ENCODE measurements at places on chromosomes 2 and 18. TPM values are rescaled to one million over a fixed set of nuclear protein-coding genes. Genes with fewer than 3 reads are reported as not detected.
A peak's percentile ranks its signal among the peaks of the same experiment; 100 is the strongest.

The ABCB11 gene
- 0.33 TPM for total RNA-seq

The NDC80 gene
- not detected for total RNA-seq

The NPPC gene
- total RNA-seq: 1.3 TPM

GRCh38 chr18:24014986-24015638 lies 558 bp downstream of the TTC39C start:
- H3K36me3 ChIP-seq: no peaks in the 10 kb centered on the region
- H3K27ac ChIP-seq: peak overlapping the region; percentile 88
- DNase-seq: peak; percentile 50
- peak overlapping the region; percentile 80 for H3K4me3 ChIP-seq
- H3K4me1 ChIP-seq: peaks cover 28% of the 10 kb centered on the region

- H3K27me3 ChIP-seq: no peaks in the 10 kb centered on the region
- no peaks in the 10 kb centered on the region for H3K36me3 ChIP-seq
- no peak for DNase-seq
- H3K4me3 ChIP-seq: no peak overlapping the region
These were observed 162.2 kb downstream of the SLC39A10 start for GRCh38 chr2:195819276-195819675.

The VIT gene
- total RNA-seq: 0.99 TPM

- no peaks in the 10 kb centered on the region for H3K36me3 ChIP-seq
- no peak for DNase-seq
- no peak overlapping the region for H3K27ac ChIP-seq
- H3K4me1 ChIP-seq: no peaks in the 10 kb centered on the region
These were observed 235.5 kb downstream of the THSD7B start for GRCh38 chr2:137000811-137001210.

The MYCN gene
- not detected for total RNA-seq

GRCh38 chr2:217125014-217125413 lies 265.1 kb upstream of the TNP1 start:
- H3K27me3 ChIP-seq: no peaks in the 10 kb centered on the region
- DNase-seq: no peak
- H3K4me3 ChIP-seq: no peak overlapping the region
- no peaks in the 10 kb centered on the region for H3K36me3 ChIP-seq
- H3K27ac ChIP-seq: no peak overlapping the region

DNA sequence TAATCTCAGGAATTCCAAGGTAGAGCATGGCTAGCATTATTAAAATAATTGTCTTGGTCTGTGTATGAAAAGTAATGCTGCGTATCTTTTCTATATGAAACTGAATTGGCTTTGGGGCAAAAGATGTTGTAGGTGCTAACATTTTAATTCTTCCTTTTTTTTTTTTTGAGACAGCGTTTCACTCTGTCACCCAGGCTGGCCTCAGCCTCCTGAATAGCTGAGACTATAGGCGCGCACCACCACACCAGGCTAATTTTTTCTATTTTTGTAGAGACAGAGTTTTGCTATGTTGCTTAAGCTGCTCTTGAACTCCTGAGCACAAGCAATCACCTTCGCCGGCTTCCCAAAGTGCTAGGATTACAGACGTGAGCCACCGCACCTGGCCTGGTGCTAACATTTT lies 172.6 kb upstream of the STON1 start:
- H3K4me1 ChIP-seq: peaks cover 31% of the 10 kb centered on the region
- H3K4me3 ChIP-seq: no peak overlapping the region
- DNase-seq: no peak
- H3K27me3 ChIP-seq: no peaks in the 10 kb centered on the region
- peaks cover 1% of the 10 kb centered on the region for H3K36me3 ChIP-seq
- no peak overlapping the region for H3K27ac ChIP-seq

DNA sequence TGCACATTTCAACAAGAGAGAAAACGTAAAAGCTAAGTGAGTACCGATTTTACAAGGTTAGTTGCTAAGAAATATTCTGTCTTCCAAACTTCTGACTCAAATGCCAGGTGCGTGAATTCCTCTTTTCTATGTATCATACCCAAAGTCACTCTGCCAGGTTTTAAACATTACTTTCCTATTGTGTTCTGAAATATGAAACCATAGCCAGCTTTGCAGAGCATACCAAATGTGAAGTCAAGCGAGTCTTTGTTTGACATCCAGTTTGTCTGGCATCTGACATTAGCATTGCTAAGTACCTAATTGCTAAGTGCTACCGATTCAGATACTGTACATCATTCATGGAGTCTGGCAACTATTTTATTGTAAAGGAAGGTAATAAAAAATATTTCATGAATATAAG lies 321.9 kb upstream of the GALNT5 start:
- H3K4me3 ChIP-seq: no peak overlapping the region
- no peak for DNase-seq
- no peaks in the 10 kb centered on the region for H3K36me3 ChIP-seq
- no peaks in the 10 kb centered on the region for H3K27me3 ChIP-seq

DNA sequence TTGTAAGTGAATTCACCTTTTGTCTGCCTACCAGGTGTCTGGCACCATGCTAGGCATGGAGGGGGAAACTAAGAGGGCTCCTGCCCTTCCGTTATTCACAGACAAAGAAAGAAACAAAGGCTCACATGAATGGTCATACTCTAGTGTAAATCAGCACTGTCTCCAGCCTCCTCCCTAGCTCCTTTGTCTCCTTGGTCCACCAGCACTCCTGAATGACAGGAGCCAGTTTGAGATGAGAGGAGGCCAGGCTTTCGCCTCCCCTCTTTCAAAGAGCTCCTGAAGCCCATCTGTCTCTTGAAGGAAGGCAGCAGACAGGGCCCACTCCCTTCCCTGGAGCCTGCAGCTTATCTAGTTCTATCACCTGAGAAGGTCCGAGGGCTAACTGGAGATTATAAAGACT lies 18.7 kb downstream of the SATB2 start:
- no peak for DNase-seq
- H3K4me3 ChIP-seq: no peak overlapping the region
- no peaks in the 10 kb centered on the region for H3K4me1 ChIP-seq
- no peak overlapping the region for H3K27ac ChIP-seq
- no peaks in the 10 kb centered on the region for H3K27me3 ChIP-seq
- no peaks in the 10 kb centered on the region for H3K36me3 ChIP-seq

The SKA1 gene
- 0.52 TPM for total RNA-seq

GRCh38 chr2:237616734-237617586 lies 10.4 kb upstream of the LRRFIP1 start:
- no peak overlapping the region for H3K4me3 ChIP-seq
- H3K27ac ChIP-seq: peak overlapping the region; percentile 21

DNA sequence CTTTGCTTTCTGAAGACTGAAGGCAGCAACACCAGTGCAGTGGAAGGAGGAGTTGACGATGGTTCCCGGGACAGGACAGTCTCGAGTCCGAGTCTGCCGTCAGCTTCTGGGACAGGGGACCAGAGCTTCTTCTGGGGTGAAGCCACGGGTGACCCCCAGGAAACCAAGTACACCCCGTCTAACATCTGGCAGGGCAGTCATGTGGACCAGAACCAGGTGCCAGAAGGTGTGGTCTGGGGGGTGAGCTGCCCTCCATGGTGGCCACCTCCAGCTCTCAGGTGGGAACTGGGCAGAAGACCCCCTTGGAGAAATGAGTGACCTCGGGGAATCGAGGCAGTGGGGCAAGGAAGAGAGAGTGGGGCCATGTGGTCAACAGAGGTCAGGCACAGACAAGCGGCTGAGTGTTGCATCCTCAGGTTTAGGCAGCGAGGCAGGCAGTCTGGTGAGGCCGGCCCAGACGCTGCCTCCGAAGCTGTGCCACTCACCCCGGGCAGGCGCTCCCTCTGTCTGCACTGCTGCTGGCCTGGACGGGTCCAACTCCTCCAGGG lies 204.3 kb downstream of the HDAC4 start:
- H3K36me3 ChIP-seq: no peaks in the 10 kb centered on the region
- H3K27me3 ChIP-seq: no peaks in the 10 kb centered on the region
- H3K27ac ChIP-seq: no peak overlapping the region
- H3K4me3 ChIP-seq: no peak overlapping the region

DNA sequence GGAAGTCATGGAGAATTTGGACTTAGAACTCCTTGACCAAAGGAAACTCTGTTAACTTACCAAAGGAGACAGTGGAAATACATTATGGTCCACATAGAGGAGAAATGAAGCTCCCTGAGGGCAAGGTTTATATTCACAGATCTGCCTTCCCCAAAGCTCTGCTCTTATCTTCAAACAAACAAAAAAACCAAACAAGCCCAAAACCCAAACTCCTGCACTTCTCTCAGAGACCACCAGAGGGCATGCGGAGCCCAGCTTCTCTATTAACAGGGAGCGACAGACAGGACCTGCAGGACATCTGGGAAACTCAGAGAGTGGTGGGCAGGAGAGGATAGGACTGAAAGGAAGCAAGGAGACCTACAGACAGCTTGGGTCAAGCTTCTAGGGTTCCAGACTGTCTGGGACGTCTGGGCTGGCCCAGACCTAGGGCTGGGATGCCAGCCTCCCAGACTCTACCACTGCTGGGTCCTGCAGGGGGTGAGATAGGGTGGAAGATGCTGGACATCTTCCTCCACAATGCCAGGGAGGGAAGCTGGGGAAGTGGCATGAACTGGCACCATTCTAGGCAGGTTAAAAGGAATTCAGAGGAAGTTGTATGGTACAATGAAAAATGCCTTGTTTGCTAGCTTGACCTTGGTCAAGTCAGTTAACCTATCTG lies 4.0 kb upstream of the WNT10A start:
- peak; percentile 77 for DNase-seq
- H3K27ac ChIP-seq: no peak overlapping the region
- H3K4me3 ChIP-seq: no peak overlapping the region
- no peaks in the 10 kb centered on the region for H3K27me3 ChIP-seq

The GRP gene
- total RNA-seq: not detected

- no peaks in the 10 kb centered on the region for H3K27me3 ChIP-seq
- H3K4me3 ChIP-seq: no peak overlapping the region
- H3K4me1 ChIP-seq: no peaks in the 10 kb centered on the region
- DNase-seq: no peak
These were observed 134.2 kb downstream of the CALCRL start for GRCh38 chr2:187313831-187314230.

GRCh38 chr2:158172719-158173118 lies 71.0 kb downstream of the UPP2 start:
- H3K4me1 ChIP-seq: no peaks in the 10 kb centered on the region
- H3K27me3 ChIP-seq: no peaks in the 10 kb centered on the region
- H3K36me3 ChIP-seq: no peaks in the 10 kb centered on the region
- no peak for DNase-seq

GRCh38 chr2:28164280-28164801 lies 228.3 kb upstream of the FOSL2 start:
- no peaks in the 10 kb centered on the region for H3K27me3 ChIP-seq
- peak; percentile 18 for DNase-seq
- no peaks in the 10 kb centered on the region for H3K36me3 ChIP-seq
- H3K27ac ChIP-seq: no peak overlapping the region

DNA sequence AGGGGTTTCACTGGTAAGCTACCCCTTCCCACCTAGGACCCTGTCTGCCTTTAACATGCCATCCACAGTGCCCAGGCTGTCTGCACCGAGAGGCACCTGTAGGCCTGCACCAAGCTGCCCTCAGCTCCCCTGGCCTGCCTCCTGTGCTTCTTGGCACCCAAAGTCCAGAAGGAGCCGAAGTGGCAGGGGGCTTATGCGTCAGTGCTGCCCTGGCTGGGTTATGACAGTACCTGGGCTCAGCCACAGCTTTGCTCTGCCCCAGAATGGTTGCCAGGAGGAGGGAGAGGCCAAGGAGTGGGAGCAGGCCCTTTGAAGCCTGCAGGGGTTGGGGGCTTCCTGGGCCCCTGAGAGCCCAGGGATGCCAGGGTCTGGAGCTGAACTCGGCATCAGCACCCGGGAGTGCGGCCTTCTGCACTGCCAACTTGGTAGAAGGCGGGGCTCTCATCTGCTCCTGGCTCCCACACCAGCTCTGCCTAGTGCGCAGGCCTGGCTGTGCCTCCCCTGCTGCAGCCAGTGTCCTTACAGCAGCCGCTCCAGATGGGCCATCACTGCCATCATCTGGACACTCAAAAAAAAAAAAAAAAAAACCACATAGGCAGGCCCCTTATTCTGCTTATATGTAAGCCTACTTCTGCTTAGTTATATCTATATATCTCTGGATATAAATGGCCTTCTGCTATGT lies 155.4 kb downstream of the THSD7B start:
- no peaks in the 10 kb centered on the region for H3K27me3 ChIP-seq
- H3K27ac ChIP-seq: no peak overlapping the region
- H3K4me1 ChIP-seq: no peaks in the 10 kb centered on the region
- H3K36me3 ChIP-seq: no peaks in the 10 kb centered on the region

The SRD5A2 gene
- total RNA-seq: 0.26 TPM

The CLEC4F gene
- total RNA-seq: not detected

GRCh38 chr2:74895001-74895400 lies 61.1 kb downstream of the HK2 start:
- no peaks in the 10 kb centered on the region for H3K4me1 ChIP-seq
- H3K27me3 ChIP-seq: no peaks in the 10 kb centered on the region
- H3K36me3 ChIP-seq: peaks cover 5% of the 10 kb centered on the region
- no peak for DNase-seq

GRCh38 chr2:187576906-187577305 lies 22.7 kb upstream of the TFPI start:
- H3K36me3 ChIP-seq: no peaks in the 10 kb centered on the region
- no peak for DNase-seq
- no peaks in the 10 kb centered on the region for H3K27me3 ChIP-seq

The EVX2 gene
- total RNA-seq: not detected

The OLA1 gene
- 17.8 TPM for total RNA-seq

DNA sequence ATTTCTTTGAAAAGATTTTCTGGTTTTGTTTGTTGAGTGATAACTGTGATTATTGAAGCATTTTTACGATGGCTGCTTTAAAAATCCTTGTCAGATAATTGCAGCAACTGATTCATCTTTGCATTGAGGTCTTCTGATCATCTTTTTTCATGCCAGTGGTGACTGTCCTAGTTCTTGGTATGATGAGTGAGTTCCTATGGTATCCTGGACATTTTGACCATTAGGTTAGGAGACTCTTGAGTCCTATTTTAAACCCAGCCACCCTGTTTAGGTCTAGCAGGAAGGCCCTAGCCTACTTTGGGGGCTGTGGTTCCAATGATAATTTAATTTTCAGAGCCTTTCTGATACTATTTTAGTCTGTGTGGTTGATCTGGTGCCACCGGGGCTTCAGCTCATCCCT lies 72.7 kb upstream of the REV1 start:
- no peak overlapping the region for H3K4me3 ChIP-seq
- DNase-seq: no peak
- no peaks in the 10 kb centered on the region for H3K27me3 ChIP-seq
- no peaks in the 10 kb centered on the region for H3K36me3 ChIP-seq
- H3K27ac ChIP-seq: no peak overlapping the region
- H3K4me1 ChIP-seq: no peaks in the 10 kb centered on the region

- DNase-seq: peak; percentile 90
- no peak overlapping the region for H3K4me3 ChIP-seq
- peak overlapping the region; percentile 97 for H3K27ac ChIP-seq
- H3K36me3 ChIP-seq: peaks cover 8% of the 10 kb centered on the region
- no peaks in the 10 kb centered on the region for H3K27me3 ChIP-seq
- peaks cover 58% of the 10 kb centered on the region for H3K4me1 ChIP-seq
These were observed 4.5 kb downstream of the ZFP36L2 start for GRCh38 chr2:43221763-43222474.

DNA sequence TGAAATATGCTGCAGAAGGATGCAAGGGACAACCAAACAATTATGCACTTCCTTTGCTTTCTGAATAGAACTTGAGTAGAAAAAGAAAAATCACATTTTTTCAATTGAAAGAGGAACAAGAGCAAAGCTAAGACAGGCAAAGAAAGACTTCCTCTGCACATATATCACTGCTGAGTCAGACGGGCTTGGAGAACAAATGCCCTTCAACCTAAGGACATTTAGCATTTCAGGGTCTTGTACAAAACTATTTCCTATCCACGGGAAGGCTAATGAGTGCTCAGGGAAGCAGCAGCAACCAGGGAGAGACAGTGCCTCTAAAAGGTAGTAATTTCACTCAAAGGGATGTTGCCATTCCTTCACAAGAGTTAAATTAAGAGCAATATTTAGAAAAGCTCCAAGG lies 570.0 kb upstream of the GCFC2 start:
- no peaks in the 10 kb centered on the region for H3K27me3 ChIP-seq
- H3K27ac ChIP-seq: no peak overlapping the region
- no peak overlapping the region for H3K4me3 ChIP-seq
- no peaks in the 10 kb centered on the region for H3K4me1 ChIP-seq
